ENCODE measurements at places on chromosomes 2 and 18.

GRCh38 chr2:111005821-111006220 lies 114.9 kb upstream of the BCL2L11 start:
- no peak for DNase-seq

DNA sequence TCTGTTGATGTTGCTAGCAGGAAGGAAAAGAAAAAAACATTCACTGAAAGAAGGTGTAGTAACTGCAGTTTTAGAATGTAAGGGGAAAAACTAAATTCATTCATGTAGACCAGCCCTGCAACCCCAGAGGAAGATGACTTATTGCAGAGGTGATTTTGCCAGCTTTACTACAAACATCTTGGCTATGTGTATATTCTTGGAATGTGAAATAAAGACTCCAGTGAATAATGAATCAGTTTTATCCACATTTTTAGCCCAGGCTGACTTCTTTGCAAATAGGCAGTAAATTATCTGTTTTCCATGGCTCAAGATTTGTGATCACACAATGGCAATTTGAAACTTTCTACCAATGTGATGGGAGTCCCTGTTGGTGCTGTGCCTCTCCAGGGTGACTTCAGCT lies 206.1 kb upstream of the SETBP1 start:
- DNase-seq, result no peak

DNA sequence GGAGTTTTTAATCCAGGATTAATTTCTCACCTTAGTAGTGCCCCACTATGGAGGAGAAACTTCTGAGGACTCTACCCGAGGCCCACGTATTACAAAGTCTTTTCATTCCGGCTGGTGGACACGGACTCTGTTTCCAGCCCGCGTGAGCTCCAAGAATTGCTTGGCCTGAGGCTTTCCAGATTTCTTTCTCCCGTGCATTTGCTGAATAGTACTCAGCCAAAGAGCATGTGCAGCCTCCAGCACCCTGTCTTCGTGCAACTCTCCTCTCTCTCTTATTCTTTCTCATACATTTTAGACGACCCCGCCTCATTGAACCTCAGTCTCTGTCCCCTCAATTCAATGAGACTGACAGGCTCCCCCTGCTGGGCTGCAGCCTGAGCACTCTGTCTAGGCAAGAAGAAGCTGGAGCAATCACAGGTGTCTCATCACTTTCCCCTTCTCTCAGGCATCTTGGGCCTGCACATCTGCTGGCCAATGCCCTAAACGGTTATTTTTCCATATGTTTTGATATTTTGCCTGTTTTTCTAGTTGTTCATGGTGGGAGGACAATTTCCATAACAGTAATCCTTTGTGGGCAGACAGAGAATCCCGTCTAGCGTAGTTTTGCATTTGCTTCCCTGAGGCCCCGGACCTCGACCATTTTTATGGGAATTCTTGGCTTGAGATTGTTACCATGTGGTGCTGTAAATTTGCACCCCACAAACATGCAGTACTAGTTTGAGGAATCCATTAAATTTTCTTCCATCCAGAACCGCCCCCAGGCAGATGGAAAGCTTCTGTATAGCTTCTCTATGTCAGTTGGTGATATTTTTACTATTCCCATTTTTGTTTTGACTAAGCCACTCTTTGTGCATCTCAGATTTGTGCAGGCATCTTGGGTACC lies 50.1 kb upstream of the LPIN2 start:
- no peak for DNase-seq

GRCh38 chr2:176066645-176067588 lies 16.8 kb downstream of the EVX2 start:
- DNase-seq, result no peak

GRCh38 chr2:171244970-171245782 lies 84.5 kb upstream of the TLK1 start:
- DNase-seq, result no peak

- no peak for DNase-seq
Observed at GRCh38 chr18:9240270-9240669, 94.3 kb upstream of the TWSG1 start.

- no peak for DNase-seq
Observed at GRCh38 chr2:224417361-224417729, 15.4 kb upstream of the FAM124B start.

DNA sequence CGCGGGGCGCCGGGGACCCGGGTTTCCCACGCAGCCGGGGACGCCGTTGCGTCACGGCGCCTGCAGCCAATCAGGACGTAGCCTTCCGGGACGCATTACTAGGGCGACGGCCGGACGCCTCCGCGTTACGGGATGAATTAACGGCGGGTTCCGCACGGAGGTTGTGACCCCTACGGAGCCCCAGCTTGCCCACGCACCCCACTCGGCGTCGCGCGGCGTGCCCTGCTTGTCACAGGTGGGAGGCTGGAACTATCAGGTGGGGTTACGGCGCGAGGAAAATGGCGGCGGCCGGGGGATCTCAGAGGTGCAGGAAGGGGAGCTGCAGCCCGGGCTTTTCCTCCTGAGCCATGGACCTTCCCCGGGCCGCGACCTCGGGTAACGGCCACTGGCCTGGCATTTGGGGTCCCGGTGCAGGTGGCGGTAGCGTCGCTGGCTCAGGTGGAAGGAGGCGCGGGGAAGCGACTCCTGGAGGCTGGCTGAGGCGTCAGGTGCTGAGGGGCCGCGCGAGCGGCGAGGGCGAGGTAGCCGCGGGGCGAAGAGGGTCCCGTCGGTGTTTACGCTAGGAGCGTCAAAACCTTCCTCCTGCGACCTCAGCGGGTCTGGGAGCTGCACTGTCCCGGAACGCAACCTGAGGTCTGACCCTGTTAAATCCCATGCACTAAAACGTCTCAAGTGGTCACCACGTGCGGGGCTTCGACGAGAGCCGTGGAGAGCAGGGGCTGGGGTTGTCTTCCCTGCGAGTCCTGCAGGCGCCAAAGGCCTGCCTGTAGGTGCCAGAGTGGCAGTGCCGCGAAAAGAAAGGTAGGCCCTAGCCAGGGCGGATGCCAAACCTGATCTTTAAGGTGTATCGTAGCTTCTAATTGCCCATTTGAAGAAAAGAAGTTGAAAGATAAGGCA lies at the start of gene LCLAT1:
LCLAT1 (plus strand) TSS at position 98 of the 897 bp plus-strand sequence. CDS start 78,345 bp downstream, outside the sequence.
- DNase-seq, result no peak

- DNase-seq, result no peak
Observed at GRCh38 chr18:80086281-80086680, 22.8 kb upstream of the ADNP2 start.

DNA sequence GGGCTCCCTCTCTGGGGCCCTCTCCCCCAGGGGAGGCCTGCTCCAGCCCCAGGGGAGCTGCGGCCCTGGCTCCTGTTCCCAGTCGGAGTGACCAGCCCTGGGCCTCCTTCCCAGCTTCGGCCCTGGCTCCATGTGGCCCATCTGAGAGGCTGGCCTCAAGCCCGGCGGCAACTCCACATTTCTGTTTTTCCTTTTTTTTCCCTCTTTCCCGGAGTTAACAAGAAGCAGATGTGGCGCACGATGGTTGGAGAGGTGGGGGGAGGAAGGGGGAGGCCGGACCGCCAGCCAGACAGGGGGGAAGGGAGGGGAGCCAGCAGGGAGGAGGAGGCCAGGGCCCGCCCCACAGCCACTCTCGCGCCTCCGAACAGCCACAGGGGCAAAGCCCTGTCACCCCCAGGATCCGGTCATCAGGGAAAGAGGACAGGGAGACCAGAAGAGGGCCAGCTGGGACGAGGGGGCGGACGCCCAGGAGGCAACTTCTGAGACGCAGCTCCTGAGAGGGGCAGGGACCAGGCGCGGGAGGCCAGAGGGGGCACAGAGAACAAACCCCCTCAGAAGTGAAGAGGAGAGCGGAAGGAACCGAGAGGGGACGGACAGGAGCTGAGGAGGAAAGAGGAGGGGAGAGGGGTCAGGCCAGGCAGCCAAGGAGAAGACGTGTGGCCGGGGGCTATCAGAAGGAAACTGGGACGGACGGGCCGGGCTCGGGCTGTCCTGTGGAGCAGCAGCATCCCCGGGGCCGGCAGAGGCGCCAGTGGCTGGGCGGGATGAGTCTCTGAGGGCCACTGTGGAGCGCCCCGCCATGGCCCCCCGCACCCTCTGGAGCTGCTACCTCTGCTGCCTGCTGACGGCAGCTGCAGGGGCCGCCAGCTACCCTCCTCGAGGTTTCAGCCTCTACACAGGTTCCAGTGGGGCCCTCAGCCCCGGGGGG lies at the start of gene EMILIN1:
EMILIN1 (plus strand) TSS at position 349 of the 928 bp plus-strand sequence; CDS start at position 800, 451 bp downstream.
- no peak for DNase-seq

DNA sequence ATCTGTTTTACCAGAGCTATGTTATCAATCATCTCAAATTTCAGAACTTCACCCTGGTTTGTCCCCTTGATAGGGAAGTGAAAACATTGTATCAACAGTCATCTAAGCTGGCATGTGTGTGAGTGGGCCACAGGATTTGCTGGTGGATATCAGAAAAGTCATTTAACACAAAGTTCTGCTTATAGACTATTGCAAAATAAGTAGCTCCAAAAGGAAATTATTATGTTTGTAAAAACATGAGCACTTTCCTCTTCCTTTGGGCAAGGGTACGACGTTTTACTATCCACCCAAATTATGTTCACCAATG lies 20.7 kb upstream of the COPS8 start:
- no peak for DNase-seq

DNA sequence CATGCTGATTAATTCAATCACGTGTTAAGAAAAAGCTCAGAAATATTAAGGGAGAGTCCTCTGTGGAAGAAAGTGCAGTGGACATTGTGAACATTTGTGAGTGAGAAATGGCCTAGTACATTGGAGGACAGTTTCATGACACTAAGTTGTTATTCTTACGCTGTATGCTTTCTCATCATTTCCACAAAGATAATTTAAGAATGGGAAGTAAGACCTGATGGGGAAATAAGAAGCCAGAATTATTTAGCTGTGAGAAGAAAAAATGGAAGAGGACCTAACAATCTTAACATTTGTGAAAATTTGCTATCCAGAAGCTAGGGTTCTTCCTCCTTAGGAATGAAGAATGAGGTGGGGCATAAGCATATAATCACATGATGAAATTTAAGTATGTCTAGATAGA lies 15.2 kb upstream of the RAPH1 start:
- no peak for DNase-seq

- no peak for DNase-seq
Observed at GRCh38 chr18:60189856-60190255, 182.7 kb downstream of the MC4R start.

DNA sequence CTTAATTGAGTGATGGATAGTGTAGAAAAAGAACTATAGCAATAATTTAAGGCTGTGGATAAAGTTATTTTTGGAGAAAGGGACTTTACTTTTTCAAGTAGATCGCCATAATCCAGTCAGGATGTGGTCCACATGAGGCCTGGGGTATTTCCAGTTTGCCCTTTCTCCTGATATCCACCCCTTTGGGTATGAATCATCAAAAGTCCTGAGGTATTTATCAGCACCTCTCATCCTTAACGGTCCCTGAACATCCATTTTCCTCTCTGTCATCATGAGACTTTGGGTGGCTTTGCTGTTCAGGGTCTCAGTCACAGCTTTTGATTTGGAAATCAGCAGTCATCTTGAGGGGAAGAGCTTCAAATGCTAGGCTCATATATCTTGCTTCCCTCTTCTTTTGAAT lies 39.3 kb upstream of the ELAC1 start:
- no peak for DNase-seq

DNA sequence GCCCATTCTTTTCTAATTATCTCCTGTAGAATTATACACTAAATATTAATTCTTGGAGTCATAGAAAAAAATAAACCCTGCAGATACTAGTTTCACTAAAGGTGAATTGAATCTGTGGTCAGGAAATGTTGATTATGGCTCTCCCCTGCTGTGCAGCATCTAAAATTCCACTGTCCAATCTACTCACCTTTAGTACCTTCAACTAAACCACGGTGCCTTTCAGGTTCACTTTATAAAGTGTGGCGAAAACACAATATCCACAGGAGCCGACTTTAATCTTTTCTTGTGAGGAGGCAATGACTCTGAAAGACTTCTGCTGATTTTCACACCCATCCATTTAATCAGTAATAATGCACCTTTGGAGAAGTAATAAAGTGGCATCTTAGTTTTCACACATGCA lies 402.3 kb downstream of the THSD7B start:
- no peak for DNase-seq

DNA sequence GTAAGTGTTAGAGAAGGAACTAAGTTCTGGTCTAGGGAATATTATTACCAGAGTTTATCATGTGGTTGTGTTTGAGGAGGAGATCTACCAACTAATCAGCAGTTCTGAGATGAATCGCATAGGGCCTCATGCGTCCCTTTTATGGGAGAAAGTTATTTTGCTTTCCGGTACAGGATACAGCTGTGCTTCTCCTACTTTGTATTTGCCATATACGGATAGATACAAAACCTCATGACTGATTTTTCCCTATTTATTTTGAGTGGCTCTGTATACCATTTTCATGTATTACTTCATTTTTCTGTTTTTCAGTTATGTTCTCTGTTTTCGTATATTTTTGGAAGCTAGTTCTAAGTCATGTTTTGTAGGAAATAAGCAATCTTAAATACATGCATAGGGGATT lies 66.8 kb downstream of the ACSL3 start:
- DNase-seq, result no peak

DNA sequence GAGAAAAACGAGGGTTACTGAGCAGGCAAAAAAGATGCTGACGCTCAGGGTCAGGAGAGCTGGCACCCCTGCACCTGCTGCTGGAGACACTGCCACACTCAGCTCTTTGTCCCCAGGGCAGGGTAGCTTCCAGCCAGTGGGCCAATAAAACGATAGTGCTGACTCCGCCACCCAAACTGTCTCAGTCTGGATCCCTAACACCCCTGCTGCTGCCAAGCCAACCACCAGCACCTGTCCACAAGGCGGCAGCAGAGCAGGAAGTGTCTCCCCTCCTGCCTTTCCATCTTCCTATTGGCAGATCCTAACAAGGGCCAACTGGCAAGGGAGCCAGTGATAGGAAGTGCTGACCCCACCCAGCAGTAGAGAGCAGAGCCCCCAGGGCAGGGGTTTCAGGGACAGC lies 531.5 kb upstream of the SALL3 start:
- DNase-seq, result no peak

DNA sequence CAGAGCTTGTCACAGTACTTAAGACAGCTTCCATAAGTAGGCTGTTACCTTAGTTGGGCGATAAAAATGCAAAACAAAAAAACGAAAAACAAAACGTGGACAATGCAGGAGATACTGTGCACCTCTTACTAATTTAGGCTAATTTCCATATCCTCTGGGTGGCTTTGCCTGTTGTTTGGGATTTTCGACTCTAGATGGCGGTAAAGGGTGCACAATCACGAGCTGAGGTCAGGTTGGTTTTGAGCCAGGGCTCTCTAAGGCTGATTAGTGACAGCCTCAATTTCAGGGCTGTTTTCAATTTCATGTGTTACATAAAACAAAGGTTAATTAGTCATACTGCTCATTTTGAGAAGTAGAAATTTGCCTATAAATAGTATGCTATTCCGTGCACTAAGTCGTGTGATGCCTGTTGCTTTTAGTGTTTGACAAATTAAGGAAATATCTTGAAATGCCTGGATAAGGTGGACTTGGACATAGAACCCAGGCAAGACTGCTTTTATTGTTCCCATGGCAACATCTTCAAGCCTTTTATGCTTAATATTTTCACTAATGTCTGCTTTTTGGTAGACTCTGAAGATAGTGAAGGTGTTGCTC lies 493.1 kb downstream of the SOCS6 start:
- peak; percentile 6 for DNase-seq

GRCh38 chr18:77134611-77135010 lies 2.0 kb upstream of the MBP start:
- DNase-seq, result no peak
